Myometrial cell (primary cell): ENCODE measurements at places on chromosomes 13 and 19. TPM values are rescaled to one million over a fixed set of nuclear protein-coding genes. Genes with fewer than 3 reads are reported as not detected.

ZNF415 gene
- total RNA-seq: 2.7 and 3.7 TPM in 2 replicates

PSG7 gene
- under 0.01 TPM in 1 of 2 replicates, not detected in the other for total RNA-seq

PLIN5 gene
- total RNA-seq: 0.18 TPM in 1 of 2 replicates, not detected in the other

CGB2 gene
- total RNA-seq: not detected in 2 replicates

OR7A5 gene
- total RNA-seq: not detected in 2 replicates
